T follicular helper cell (primary cell): ENCODE measurements at places on chromosomes 5 and 9.
A peak's percentile ranks its signal among the peaks of the same experiment; 100 is the strongest.

- no peak for DNase-seq
Observed at GRCh38 chr5:36889264-36889663, 12.7 kb downstream of the NIPBL start.

- no peak for DNase-seq
Observed at GRCh38 chr5:173187054-173187743, 42.9 kb downstream of the BNIP1 start.

DNA sequence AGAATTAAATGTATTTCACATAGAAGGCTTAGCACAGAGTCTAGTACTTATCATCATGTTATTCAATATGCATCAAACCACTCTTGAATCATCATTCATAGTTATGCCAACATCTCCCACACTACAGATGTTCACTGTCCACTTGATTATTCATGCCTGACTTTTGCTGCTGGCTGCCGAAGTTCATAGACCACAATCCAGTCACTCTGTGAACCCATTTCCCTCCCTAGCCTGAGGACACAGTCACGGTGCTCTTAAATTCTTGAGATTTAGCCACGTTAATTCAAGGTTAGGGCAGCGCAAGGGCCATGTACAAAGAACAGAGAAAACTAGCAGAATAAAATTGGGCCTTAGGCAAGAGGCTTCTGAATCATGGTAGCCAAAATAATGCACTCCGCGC lies 32.4 kb downstream of the ABCA1 start:
- no peak for DNase-seq

- no peak for DNase-seq
Observed at GRCh38 chr5:172943906-172944305, 15.3 kb upstream of the RPL26L1 start.

DNA sequence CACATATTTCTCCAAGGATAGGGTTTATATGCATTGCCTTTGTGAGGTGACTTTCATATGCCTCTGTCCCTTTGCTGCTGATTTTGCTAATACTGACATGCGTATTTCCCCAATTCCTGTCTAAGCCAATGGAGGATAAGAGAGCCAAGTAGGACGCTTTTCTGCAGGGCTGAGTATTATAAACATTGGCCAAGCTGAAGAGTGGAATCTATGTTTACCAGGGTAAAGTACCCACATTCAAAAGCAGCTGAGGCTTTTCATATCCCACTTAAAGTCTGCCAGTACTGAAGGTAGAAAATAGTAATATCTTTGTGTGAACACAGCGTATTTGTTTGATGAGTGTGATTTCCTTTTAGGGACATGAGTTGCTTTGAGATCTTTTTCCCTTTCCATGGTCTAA lies 128.8 kb upstream of the GPR151 start:
- DNase-seq, result no peak

DNA sequence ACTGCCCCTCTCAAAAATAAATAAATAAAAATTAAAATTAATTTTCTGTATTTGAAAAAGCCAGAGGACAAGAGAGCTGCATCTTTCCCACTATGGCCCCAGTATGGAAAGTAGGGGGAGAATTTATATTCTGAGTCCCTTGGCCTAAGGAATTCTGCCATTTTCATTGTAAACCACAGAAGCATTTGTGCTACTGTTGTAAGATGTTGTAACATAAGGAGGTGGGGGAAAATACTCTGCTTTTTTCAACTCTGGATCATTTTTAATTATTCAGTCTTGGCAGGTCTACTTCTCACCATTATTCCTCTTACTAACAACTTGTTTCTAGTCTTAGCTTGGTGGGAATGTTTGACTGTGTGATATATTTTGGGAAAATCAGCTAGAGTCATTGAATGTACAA lies 52.3 kb upstream of the APC start:
- no peak for DNase-seq

DNA sequence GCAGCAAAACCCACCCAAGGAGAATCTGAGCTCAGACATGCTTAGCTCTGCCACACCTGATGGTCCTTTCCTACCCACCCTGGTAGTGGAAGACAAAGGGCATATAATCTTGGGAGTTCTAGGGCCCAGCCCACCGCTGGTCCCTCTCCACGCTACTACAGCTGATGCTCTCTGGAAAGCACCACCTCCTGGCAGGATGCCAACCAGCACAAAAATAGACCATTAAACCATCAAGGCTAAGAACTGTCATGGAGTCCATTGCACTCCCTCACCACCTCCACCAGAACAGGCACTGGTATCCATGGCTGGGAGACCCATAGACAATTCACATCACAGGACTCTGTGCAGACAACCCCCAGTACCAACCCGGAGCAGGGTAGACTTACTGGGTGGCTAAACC lies 111.0 kb upstream of the IL7R start:
- no peak for DNase-seq

GRCh38 chr9:114532561-114533237 lies 27.4 kb upstream of the WHRN start:
- DNase-seq, result no peak

DNA sequence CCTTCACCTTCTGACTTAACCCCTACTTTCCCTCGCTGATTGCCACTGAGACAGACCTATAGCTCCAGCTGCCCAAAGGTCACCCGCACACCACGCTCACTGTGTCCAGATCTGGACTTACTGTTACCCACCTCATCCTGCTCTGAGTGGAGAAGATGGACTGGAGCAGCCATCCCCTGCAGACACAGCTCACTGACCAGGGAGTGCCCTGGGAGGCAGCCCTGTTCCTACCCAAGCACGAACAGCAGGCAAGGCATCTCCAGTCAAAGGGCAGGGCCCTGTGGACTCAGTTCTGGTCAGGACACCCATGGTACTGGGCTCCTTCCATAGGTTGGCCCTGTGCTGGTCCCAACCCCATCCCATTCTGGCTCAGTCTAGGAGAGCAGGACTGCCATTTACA lies 9.5 kb upstream of the BARX1 start:
- DNase-seq, result no peak

- no peak for DNase-seq
Observed at GRCh38 chr9:37381094-37381741, 41.3 kb upstream of the GRHPR start.

DNA sequence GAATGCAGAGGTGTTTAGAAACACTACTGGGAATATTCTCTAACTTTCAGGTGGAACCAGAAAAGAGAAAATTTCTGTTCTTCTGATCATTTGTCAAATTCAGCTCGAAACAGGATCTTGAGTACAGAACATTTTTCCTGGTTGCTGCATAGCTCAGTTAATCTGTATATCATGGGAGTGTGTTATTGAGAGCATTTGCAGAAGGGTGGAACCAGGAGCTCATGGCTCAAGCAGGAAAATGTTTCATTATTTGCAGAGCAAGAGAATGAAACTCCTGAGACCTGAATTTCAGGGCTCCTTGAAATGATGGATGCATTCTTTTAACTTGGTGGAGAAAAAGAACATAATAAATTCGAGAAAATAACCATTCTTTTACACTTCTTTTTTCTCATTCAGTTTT lies 97.9 kb downstream of the AOPEP start:
- DNase-seq, result no peak

GRCh38 chr5:60147791-60148190 lies 254.3 kb upstream of the PDE4D start:
- DNase-seq, result no peak

GRCh38 chr5:100623719-100624118 lies 88.5 kb downstream of the FAM174A start:
- no peak for DNase-seq

GRCh38 chr5:38795986-38796741 lies 49.6 kb upstream of the OSMR start:
- no peak for DNase-seq

DNA sequence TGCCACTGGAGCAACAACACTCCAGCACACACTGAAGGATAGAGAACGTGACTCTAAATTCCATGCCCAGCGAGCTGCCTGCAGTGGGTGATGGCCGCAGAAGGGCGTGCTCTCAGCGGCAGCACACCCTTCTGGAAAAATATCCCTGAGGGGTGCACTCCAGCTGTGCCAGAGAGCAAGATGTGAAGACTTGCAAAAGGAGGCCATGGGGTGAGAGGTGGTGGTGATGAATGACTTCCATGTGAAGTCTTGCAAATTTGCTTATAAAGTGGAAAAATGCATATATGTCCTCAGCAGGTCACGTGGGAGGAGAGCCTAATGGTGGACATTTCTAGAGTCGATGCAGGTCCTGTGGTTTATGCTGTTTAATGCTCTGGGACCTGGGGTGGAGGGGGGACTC lies 39.8 kb upstream of the COL5A1 start:
- DNase-seq, result no peak

DNA sequence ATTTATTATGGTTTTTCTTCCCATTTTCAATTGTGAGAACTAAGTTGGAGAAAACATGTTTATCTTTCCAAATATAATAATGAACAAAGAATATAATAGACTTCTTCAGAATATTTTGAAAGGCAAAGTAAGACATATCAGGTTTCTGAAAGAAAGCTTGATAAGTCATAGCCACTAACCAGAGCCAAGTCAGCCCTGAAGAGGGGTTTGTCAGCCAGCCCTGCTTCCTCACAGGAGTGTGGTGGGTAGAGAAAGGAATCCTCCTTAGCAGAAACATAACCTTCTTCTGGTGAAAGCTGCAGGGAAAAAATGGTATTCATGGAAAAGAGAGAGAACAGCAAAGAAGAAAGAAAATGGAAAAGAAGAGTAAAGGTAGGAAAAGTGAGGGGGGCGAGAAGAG lies 93.4 kb downstream of the MPDZ start:
- DNase-seq, result no peak

DNA sequence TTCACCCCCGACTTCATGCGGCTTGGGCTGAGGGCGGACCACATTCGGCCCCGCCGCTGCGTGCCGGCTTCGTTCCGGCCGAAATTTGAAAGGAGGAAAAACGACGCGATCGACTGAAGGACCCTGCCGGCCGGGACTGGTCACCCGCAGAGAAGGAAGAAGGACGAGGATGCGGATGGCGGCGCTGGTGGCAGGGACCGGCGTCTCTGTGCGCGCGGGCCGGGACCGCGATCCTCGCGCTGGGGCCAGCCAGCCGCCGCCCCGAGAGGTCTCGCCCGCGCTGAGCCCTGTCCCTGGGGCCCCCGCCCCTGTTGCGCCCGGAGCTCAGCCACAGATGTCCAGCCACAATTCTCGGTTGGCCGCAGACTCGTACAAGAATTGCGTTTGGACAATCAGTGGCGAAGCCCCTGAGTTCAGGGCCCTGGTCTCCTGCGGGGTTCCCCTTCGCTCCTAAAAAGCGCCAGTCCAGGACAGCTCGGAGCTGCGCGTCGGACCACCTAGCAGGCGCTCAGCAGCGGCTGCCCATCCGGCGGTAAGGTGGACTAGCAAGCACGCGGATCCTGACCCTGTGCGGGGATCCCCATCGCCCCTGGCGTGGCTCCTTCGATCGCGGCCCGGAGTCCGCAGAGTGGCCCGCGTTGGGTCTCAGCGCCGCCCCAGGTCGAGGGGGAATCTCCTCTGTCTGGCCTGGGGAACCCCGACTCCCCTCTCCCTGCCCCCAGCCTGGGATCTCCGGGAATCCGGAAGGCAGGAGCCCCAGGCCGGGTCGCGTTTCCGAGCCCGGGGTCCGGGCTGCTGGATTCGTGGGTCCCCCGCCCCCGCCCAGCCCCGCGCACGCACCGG lies 21.3 kb downstream of the URM1 start:
- DNase-seq, result no peak

GRCh38 chr9:4750023-4750673 lies 9.1 kb upstream of the AK3 start:
- DNase-seq, result no peak

DNA sequence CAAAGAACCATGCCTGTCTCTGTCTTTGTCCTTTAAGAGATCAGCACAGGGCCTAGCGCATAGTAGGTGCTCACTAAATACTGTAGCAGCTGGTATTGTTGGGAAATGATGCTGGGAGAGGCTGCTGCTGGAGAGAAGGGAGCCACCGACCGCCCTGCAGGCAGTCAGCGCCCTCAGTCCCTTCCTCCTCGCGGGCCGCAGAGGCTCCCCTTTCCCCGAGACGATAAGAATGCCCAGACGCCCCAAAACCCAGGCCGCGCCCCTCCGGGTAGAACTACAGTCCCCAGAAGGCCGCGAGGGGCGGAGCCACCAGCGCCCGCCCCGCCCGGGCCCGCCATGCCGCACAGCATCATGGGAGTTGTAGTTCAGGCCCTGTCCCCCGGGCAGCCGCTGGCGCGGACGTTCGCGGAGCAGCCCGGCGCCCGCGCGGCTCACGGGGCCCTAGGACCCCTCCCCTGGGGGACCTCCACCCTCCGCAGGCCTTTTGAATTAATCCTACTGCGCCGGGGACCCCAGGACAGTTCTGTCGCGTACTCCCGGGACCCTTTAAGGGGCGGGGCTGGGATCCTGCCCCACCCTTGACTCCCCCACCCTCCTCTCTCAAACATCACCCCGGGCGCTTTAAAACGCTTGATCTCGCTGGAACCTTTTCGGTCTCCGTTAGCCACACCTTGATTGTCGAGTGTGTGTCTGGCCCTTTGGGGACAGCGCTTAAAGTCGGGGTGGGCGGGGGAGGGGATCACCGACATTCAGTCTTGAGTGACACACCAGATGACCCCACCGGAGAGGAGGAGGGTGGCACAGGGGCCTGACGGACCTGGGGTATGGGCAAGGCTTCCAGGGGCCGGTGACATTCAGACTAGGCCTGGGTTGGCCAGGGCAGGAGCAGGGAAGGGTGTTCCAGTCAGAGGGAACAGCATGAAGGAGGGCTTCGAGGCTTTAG lies 24.8 kb upstream of the IER5L start:
- DNase-seq, result peak; percentile 87

GRCh38 chr5:41695920-41696582 lies 174.2 kb downstream of the OXCT1 start:
- DNase-seq, result no peak

GRCh38 chr9:76637416-76637815 lies 126.8 kb upstream of the PCA3 start:
- no peak for DNase-seq

DNA sequence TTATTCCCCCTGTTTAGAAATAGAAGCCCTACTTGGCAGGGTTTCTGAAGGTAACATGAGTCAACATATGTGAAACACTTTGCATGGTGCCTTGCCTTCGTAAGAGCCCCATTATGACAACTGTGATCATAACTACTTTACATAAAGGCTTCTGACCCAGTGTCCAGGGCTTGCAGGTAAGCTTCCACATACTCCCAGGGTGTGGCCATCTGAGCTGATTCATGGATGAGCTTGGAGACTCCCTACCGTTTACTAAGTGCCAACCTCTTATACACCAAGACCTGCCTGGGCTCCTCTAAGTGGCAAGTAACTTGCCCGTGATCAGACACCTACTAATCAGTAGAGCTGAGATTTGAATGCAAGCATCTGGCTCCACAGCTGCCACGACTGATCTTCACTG lies 62.8 kb upstream of the C5orf58 start:
- no peak for DNase-seq

DNA sequence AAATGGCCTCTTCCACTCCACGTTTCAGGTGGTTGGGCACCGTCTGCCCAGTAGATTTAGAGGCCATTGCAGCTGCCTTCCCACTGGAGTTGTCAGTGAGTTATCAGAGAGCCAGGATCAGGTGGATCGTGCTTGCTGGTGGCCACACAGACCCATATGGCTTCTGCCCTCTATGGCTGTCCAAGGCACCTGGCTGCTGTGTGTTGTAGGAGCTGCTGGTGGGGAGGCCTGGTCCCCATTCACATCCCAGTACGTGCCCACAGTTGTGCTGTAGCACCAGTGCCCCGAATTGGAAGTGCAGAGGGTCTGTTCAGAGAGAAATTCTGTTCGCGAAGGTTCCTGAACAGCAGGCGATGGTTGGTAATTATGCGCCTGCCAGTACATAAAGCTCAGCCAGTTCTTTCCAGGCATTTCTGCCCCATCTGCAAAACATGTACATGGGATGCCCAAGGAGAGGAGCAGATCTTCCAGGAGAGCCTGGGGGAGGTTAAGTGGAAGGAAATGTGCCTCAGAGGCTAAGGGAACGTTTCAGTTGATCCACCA lies 41.1 kb downstream of the UBE2QL1 start:
- DNase-seq, result no peak

GRCh38 chr5:89236900-89237299 lies 353.9 kb upstream of the MEF2C start:
- DNase-seq, result no peak

GRCh38 chr5:54415147-54415546 lies 40.4 kb upstream of the HSPB3 start:
- DNase-seq, result no peak
